ENCODE measurements at places on chromosomes 12 and 14.

DNA sequence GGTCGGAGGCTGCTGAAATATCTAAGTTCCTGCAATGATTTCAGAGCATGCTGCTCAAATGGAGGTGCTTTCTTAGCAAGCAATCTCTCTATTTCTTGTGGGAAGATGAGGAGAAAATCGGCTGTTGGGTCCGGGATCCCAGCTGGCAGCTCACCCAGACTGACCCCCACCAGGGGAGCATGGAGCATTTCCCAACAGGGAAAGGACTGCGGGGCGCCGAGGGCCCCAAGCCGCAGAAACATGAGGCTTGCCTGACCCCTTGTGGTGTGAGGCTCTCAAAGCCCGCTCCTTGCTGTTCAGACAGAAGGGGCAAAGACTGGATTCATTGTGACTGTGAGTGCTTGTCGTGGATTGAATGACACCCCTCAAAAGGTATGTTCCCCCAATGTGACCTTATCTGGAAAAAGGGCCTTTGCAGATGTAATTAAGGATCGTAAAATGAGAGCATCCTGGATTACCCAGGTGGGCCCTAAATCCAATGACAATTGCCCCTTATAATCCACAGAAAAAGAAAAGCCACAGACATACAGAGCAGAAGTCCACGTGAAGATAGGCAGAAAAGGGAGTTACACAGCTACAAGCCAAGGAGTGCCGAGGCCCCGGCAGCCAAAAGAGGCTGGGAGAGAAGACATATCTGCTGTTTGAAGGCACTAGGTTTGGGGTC, 116.3 kb upstream of the VASH1 start:
- DNase-seq, result no peak

DNA sequence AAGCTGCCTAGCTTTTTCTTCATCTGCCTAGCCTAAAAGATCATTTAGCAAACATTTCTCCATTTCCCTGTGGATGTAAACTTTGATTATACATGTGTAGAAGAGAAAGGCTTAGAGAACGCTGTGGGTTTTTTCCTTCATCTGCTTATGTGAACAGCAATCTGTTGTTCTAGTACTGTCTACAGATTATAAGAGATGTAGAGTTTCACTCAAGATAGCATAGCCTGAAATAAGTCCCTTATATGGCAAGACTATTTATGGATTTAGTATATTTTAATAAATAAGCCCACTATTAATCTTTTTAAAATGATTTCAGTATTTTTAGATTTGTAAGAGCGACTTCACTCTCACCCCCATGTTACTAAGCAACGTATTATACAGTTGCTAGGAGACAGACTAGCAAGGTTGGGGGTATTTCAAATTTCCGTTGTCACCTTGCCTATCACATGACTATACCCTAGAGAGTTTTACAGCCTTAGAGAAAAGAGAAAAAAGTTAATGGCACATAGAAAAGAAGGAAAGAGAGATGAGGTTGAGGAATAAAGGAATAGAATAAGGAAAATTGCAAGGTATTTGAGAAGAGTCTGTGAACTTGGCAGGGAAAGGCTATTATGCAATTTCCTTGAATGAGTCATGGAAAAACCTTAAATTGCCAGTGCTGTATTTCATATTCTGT, 12.2 kb upstream of the TUBA1A start:
- DNase-seq, result no peak

DNA sequence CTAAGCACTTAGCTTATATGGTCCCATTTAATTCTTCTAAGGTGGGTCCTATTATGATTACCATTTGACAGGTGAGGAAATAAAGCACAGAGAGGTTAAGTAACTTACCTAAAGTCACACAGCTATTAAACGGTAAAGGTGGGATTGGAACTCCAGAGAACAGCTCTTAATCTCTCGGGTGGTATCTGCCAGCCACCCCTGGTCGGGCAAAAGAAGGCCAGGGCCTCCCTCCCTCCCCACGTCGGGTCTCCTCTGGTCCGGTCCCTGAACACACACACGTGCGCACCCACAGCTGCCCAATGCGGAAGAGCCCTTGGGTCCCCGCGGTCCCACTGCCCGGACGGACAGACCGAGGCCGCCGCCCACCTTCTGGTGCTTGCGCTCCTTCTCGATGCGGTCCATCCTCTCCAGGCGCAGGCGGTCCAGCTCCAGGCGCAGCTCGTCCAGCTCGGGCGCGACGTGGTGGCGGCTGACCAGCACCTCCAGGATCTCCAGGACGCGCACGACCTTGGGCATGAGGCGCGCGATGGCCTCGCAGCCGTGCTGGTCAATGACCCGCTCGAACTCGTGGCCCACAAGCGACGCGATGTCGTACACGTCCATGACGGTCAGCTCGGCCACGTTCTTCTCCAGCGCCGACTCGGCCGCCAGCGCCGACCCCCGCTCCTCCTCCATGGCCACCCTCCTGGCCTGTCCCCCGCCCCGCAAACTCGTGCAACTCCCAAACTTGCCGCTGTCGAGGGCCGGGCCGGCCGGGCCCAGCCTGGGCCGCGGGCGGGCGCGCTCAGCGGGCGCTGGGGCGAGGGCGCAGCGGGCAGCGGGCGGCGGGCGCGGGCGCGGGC, 490 bp downstream of the RILPL1 start:
- no peak for DNase-seq

DNA sequence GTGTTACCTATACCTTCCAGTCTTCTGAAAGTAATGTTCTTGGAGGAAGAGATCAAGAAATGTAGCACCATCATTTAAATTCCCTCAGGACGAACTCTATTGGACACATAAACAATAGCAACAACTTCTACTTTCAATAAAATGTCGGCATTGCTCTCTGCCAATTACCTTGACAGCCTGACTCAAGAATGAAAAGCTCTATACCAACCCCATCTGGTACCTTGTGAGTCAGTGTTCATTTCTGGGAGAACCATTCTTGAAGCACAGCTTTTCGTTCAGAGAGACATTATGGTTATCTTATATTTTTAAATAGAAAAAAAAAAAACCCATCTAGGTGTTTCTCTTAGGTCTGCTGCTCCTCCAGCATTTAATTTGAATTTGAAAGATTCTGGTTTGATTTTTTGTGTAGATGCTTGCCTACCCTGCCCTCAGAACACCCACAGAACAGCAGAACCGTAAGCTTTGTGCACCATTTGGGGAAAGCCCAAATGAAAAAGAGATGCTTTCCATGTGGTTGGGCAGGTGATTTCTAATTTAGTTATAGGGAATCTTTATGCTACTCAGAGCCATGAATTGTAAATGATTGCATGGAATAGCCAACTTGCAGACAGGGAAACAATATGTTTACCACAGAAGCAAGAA, 156.0 kb downstream of the SAMD4A start:
- DNase-seq, result no peak

- DNase-seq, result no peak
Observed at GRCh38 chr14:60506462-60506984, 2.4 kb upstream of the SIX6 start.

- no peak for DNase-seq
Observed at GRCh38 chr14:101174522-101174838, 271.0 kb upstream of the RTL1 start.
